Retinal pigment epithelial cell (primary cell): ENCODE measurements at places on chromosomes 5 and 9.

DNA sequence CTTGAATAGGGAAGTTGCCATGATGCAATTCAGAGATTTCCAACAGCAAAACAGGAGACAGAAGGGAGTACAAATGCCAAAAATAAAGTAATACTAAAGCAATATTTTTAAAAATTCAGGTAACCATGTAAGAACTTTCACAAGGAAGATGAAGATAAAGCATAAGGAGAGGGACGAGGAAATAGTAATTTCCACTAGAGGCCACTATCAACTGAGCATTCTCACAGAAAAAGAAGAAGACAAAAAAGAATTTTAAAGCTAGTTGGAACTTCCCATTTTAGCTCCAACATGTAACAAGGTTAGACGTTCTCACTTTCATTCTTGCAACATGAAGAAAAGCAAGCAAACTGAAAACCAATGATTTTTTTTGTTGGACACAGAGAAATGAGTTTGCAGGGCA lies 779.9 kb upstream of the CDH6 start:
- no peak for DNase-seq

GRCh38 chr5:135395451-135395850 lies 3.6 kb downstream of the MACROH2A1 start:
- DNase-seq, result no peak

- DNase-seq, result peak; percentile 22
Measured at GRCh38 chr5:164809821-164810220, 1304.4 kb downstream of the MAT2B start.

DNA sequence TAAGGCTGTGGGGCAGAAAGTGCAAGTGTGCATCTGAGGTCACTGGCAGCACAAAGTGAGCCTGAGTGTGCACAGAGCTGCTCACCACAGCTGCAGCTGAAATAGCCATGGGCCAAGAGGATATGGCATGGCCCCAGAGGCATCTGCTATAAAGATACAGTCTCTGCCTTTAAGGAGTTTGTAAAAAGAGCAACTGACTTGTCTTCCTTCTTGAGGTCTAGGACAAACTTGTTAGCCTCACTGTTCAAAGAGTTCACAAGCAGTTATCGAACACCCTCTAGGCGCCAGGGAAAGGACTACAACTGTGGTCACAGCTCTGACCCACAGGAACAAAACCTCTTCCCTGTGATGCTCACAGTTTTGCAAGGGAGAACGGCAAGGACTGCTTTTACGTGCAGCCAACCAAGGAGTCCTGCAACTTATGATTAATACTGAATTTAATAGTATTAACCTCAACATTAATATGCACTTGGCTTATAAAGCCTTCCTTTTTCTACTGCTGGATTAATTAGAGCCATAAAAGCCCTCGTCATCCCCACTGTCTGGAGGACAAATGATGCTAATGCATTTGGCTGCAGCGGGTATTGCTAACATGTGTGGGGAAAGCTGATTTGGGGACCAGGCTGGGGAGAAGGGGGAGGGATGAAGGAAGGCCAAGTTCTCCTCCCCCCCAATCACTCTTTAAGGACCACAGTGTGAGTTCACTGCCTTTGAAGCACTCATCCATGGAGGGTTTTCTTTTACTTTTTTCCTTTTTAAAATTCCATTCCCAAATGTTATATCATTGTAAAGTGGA lies 189.8 kb upstream of the TRIM32 start:
- no peak for DNase-seq

GRCh38 chr9:132369421-132369820 lies 14.6 kb upstream of the SETX start:
- DNase-seq, result no peak

DNA sequence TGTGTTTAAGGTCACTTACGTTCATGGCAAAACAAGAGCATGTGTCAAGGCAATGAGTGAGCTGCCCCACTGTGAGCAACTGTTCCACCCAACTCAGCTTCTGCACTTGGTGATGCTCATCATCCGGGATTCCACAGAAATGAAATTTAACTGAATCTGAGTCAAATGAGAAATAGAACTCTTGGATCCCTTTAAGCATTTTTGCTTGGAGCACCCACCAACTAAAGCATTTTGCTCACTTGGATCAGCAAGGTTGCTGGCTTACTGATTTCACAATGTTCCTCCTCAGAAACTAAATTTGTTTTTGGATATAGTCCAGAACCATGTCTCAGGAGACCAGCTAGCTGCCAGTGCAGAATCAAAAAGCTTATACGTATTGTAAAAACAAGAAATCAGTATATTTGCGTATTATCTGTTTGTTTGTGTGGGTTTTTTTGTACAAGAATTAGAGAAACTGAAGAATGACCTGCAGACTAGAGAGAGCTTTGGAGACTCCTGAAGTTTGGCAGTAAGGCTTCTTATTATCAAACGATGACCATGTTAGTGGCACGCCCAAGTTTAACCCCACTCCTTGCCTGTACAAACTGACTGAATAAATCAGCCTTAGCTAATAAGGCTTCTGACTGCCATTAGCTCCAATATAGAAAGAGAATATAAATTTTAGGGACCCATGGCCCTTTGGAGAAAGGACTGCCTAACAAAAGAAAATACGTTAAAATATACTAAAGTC lies 153.8 kb upstream of the FST start:
- DNase-seq, result no peak

DNA sequence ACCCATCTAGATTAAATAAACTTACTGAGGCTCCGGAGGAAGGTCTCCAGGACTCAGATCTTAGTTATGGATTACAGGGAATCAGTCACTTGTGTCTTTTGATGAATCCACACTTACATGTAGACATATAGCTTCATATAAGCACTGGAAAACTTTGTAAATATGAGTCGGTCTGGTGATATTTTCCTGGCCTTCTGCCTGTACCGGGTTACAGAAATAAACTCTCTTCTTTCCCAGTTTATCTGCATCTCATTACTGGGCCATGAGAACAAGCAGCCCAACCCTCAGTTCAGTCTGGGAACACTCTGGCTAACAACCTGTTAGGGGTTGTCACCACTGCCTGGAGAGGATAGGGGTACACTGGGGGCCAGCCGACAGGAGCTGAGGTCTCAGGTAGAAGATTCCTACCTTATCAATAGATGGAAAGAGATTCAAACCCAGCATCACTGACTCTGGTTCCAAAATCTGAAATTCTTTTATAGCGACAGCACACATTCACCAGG lies 59.1 kb downstream of the THBS4 start:
- no peak for DNase-seq

DNA sequence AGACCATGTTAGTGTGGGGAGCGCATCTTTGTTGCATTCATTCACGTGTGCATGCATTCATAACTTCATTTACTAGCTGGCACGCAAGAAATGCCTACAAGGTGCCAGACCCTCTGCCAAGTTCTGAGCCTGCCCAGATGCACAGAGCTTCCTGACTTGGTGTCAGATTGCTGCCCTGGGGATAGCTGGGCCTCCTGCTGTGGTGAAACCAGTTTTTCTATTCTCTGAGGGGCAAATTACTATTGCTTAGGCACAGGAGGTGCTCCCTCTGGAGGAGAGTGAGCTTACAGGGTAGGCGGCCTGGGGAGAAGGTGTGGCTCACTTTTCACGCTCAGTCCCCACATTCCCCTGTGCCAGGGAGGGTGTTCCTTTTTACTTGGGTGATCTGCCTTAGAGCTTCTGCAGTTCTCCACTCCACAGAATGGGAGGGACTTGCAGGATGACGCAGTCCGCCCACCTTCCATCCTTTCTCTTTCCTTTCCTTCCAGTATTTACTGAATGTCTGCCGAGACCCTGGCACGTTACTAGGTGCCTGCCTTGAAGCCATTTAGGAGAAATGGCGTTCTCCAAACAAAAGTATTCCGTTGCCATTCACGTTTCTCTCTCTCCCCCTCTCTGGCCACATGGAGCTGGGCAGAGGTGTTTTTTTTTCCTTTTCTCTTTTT lies 27.9 kb upstream of the CTNNA1 start:
- no peak for DNase-seq

- no peak for DNase-seq
Measured at GRCh38 chr5:53201746-53202145, 92.2 kb upstream of the MOCS2 start.

GRCh38 chr5:77492653-77493000 lies 511 bp upstream of the WDR41 start:
- no peak for DNase-seq

DNA sequence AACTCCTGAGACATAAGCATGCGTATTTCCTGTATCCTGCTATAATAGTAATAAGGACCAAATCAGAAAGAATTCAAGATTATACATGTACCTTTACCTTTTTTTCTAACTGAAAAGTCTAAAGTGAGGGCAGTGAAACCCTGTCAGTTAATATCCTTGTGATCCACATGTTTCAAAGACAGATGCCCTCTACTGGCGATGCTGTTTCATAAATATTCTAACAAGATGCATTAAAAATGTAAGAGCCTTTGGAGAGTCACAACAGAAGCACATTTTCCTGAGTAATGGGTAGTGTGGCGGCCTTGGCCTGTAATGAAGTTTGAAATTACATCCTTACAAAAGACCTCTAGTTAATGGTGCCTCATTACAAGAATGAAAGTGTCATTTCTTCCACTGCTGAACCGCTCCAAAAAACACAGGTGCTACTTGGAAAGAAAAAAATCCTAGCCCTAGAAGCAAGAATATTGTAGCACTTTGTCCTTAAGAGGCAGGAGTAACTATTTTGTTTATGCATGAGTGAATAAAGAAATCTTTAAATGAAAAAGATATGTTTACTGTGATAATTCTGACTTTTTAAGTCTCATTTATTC lies 232.6 kb downstream of the EPB41L4A start:
- no peak for DNase-seq

DNA sequence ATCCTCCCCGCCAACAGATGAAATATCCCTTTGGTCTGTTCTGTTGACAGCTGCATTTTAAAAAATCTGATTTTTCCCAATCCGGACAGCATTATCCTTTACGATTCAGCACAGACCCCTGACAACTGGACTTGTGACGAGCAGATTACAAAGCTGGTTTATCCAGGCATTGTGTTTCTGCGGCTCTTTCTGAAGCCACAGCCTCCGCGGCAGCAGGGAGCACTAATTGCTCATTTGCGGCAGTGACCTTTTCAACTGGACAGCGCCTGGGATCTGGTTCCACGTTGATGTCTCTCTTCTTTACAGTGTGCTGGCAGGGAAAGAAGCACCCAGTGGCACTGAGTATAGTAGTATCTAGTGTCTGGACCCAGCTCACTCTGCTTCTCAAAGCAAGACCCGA lies 351.2 kb downstream of the ZNF608 start:
- peak; percentile 54 for DNase-seq

GRCh38 chr5:177386542-177386941 lies 2.3 kb downstream of the SLC34A1 start:
- DNase-seq, result no peak

- no peak for DNase-seq
Measured at GRCh38 chr9:93261281-93261680, 77.3 kb downstream of the WNK2 start.
